Activated CD4-positive, alpha-beta memory T cell treated with anti-CD3 and anti-CD28 coated beads for 36 hours (primary cell): ENCODE measurements at places on chromosomes 5 and 9.
A peak's percentile ranks its signal among the peaks of the same experiment; 100 is the strongest.

GRCh38 chr5:36646507-36647023 lies 40.2 kb downstream of the SLC1A3 start:
- DNase-seq = no peak

DNA sequence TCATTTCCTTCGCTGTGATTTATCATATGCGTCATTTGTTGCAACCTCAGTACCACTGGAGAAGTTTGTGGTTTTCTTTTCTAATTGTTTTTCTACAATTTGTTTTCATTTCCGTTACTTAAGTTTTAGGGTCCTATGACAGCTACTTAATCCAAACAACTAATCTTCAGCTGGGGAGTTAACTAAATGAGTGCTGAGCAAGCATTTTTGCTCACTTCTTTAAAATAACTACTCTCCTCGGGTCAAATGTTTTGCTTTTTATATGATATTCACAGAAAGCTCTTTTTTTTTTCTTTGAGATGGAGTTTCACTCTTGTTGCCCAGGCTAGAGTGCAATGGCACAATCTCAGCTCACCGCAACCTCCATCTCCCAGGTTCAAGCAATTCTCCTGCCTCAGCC lies 14.6 kb upstream of the ICE1 start:
- no peak for DNase-seq

- DNase-seq = no peak
These were observed 194.6 kb downstream of the MEF2C start for GRCh38 chr5:88688156-88688983.

DNA sequence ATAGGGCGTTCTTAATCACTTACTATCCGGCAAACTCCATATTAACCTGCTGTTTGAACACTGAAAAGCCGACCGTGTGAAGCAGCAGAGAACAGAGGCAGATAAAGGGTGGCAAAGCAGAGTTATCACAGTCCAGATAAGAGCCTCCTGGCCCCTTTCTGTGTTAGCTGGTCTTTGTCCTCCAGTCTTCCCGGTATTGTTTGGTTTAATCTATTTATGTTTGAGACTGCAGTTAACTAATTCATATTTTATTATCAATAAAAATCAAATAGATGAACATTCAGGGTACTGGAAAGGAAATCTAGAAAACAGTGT lies 6.0 kb upstream of the HTR4 start:
- DNase-seq = no peak

- DNase-seq = no peak
These were observed 1.9 kb downstream of the SLC31A2 start for GRCh38 chr9:113152699-113153098.

- DNase-seq = peak; percentile 75
These were observed 88.6 kb upstream of the RASGRF2 start for GRCh38 chr5:80871541-80871961.

- no peak for DNase-seq
These were observed 369.9 kb upstream of the DAB2 start for GRCh38 chr5:39794513-39795210.

DNA sequence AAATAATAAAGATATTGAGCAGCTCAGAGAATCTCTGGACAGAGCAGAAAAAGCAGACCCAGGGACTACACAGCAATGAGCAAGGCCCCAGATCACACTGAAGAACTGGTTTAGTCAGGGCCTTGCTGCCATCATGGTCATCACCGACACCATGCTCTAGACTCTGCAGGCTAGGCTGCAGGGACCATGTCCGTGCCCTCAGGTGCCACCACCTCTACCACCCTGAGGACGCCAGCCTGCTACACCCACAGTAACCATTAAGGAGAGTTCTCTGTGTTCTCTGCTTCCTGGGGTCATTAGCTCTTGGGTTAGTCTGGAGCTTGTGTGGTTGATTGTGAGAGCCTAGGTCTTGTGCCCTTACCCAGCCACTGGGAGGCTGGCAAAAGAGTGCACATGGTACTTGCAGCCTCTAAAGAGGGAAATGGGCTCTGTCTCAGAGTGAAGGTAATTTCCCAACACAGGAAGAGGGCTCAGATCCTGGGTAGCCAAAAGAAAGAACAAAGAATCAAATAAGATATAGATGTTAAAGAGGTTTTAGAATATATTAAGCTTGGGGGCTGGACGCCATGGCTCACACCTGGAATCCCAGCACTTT lies 31.9 kb upstream of the JADE2 start:
- DNase-seq = no peak

GRCh38 chr9:33676746-33677505 lies 118.4 kb upstream of the PRSS3 start:
- peak; percentile 23 for DNase-seq

DNA sequence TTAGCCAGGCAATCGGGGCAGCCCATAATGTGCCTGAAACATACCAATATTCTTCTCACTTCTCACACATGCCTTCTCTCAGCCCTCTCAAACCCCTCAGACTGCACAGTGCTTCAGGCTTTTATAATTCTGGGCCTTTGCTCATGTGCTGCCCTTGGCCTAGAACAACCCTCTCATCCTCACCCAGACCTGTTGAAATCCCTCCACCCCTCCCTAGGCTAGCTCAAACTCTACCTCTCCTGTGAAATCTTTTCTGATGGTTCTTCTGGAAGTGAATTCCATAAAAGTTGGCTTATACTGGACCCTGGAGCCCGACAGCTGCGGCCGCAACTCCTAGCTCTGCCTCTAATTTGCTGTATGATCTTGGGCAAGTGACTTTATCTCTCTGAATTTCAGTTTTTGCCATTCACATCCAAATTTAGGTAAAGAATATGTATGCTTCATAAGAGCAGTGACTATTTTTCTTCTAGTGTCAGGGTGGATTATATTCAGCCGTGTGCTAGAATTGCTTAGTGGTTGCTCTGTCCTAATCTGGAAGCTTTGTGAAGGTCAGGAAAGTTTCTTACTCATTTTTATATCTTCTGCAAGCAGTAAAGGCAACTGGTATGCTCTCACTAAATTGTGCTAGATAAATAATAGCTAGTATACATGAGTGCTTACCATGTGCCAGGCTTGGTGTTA lies 221.4 kb downstream of the MAPKAP1 start:
- no peak for DNase-seq

DNA sequence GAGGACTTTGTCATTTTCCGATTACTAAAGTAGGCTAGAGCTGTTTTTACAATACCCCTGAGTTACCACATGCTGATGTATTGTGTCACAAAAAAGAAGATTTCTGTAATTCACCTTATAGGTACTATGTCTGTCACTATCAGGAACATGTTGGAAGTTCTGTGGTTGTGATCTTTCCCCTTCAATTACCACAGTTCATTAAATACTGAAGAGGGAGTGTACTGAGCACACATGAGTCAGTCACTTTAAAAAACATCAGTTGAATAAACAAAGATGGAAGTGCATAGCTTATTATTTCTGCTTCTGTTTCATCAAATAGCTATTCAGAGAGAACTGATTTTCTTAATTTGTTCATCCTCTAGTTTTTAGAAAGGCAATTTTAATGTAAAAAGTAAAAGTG lies 31.7 kb downstream of the AP3S1 start:
- no peak for DNase-seq

- DNase-seq = no peak
These were observed 376.7 kb downstream of the GABRG2 start for GRCh38 chr5:162444129-162444762.

- DNase-seq = no peak
These were observed 508.6 kb upstream of the FAM174A start for GRCh38 chr5:100026606-100027005.

DNA sequence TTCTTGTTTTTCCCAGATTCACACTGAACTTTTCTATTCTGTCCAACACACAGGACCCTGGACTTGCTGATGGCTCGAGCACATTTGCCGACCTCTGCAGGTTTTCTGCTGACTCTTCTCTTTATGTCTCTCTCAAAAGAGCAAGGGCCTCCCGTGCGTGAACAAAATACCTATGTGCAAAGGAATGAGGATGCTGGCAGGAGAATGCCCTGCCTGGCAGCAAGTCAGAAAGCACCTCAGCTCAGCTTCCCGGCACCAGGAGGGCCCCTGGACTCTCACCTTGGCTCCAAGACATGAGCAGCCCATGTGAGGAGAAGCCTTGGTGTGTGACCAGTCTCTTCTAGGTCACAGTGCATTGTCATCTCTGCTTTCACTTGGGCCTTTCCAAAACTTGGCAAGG lies 36.1 kb downstream of the PAPPA start:
- DNase-seq = no peak

DNA sequence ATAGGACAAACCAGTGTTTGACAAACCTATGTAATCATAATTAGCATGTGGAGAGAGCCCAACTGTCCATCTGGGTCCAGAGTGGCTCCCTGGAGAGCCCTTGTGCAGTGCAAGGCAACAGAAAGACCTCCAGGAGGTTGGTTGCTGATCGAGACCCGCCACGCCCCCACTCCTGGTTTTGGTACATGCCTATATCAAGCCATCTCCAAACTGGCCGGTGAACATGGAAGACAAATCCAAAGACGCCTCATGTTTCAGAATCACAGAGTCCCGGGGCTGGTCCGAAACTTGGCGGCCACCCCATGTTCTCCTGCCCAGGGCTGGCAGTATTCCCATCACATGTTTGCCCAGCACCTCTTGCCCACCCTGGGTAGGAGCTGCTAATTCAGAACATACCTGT lies 140.2 kb downstream of the PAX5 start:
- DNase-seq = no peak

- no peak for DNase-seq
These were observed 207.1 kb downstream of the VPS13A start for GRCh38 chr9:77384406-77384805.

GRCh38 chr5:891837-892393 lies 686 bp downstream of the BRD9 start:
- DNase-seq = peak; percentile 26

DNA sequence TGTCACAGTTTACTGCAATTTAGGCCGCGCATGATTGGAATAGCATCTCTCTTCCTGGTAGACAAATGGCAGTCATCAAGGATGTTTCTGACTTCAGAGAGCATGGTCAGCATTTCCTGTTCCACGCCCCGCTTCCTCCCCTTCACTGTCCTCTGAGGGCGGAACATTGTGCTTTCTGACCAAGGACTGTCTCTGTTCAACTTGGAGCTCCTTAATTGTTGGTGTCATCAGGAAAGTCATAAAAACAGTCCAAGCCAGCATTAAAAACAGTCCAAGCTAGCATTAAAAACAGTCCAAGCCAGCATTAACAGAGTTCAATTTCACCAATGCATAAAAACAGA lies 301.3 kb upstream of the IRX4 start:
- DNase-seq = no peak

DNA sequence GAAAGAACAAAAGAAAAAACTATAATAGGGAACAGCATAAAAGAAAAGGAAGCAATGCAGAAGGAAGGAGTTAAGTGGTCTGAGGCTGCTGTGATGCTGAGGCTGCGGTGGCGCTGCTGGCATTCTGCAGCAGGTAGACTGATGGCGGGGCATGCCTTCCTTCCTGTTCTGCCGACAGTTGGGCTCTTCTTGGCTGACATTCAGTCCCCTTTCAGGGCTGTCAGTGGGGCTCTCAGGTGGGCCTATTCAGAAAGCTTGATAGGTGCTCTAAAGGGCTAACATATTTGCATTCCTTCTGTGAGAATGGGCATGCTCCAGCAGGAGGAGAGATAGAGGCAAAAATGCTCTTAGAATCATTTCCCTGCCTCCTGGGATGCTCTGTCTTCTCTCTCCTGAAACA lies 5.1 kb upstream of the CLINT1 start:
- DNase-seq = no peak

- DNase-seq = no peak
These were observed 918.3 kb downstream of the NR2F1-AS1 start for GRCh38 chr5:92662741-92663140.

DNA sequence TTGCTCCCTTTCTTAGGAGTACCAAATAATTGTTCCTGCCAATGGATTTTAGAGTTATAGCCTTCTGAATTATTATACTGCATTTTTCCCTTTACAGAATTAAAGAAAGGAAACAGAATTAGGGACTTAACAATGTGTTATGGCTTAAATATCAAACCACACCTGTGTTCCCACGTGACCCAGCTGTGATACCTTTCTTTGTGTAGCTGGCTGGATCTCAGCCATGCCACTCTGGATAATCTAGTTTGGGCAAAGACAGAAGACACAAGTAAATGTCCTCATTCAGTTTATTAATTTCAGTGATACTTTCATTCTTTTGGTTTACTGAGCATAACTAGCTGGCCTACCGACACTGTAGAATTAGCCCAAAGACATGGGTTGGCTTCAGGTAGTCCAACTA lies 417.2 kb upstream of the ADAMTS16 start:
- no peak for DNase-seq

DNA sequence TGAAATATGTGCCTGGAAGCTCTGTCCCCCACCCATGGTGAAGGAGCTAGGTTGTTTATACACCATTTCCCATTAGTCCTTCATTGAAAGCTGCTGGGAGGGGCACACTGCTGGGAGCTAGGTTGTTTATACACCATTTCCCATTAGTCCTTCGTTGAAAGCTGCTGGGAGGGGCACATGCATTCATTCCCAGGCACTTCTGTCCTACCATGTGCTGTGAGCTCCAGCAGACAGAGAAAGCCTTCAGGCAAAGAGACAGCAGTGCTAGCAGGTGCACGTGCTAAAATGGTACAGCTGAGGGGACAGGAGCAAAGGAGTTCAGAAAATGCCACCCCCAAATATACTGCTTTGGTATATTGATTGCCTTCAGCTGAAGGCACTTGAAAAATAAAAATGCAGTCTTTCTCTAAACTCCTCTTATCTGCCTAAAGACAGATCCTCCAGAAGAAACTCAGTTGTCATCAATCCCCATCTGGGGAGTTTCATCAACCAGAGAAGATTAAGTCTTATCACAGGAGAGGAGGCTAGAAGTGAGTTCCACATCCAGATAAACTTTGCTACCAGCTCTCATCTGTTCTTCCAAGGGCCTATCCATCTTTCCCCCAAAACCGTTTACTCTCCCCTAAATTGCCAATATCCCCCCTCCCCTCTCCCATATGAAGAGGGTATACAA lies 27.7 kb upstream of the DAPK1 start:
- no peak for DNase-seq

GRCh38 chr5:118891252-118891651 lies 97.1 kb downstream of the DTWD2 start:
- no peak for DNase-seq

- no peak for DNase-seq
These were observed 106.3 kb downstream of the ROR2 start for GRCh38 chr9:91843623-91844148.

- no peak for DNase-seq
These were observed 1193.5 kb downstream of the DTWD2 start for GRCh38 chr5:117794847-117795246.

GRCh38 chr5:60856066-60856465 lies 12.0 kb upstream of the ELOVL7 start:
- DNase-seq = no peak

DNA sequence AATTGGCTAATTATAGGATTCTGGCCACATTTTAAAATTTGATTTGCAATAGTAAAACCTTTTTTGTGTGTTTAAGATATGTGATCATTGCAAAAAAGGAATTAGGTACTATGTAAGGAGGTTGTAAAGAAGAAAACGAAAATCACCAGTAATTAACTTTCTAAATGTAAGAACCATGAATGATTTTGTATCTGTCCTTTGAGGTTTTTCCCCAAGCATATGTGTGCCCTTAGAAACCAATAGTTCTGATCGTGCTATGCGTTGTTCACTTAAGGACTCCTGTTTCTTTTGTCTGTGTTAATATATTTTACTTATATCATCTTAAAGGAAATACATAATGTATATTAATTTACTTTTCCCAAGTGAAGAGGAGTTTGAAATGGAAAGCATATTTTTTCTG lies 410.2 kb downstream of the PSAT1 start:
- DNase-seq = no peak
